ENCODE measurements at places on chromosomes 5 and 9.

DNA sequence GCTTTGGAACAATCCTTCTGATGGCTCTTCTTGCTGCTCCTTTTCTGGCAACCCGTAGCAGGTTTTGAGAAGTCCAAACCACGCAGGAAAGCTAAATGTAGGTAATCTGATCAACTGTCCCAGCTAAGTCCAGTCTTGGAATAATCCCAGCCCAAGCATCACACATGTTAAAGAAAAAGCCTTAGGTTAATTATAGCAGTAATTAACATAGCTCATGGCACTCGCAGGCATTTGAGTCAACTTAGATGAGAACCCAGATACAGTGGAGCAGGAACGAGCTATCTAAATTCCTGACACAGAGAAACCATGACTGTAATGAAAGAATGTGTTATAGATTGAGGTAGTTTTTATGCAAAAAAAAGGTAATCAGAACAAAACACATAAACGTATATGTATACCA, 844.8 kb downstream of the CDH9 start:
- no peak for DNase-seq

DNA sequence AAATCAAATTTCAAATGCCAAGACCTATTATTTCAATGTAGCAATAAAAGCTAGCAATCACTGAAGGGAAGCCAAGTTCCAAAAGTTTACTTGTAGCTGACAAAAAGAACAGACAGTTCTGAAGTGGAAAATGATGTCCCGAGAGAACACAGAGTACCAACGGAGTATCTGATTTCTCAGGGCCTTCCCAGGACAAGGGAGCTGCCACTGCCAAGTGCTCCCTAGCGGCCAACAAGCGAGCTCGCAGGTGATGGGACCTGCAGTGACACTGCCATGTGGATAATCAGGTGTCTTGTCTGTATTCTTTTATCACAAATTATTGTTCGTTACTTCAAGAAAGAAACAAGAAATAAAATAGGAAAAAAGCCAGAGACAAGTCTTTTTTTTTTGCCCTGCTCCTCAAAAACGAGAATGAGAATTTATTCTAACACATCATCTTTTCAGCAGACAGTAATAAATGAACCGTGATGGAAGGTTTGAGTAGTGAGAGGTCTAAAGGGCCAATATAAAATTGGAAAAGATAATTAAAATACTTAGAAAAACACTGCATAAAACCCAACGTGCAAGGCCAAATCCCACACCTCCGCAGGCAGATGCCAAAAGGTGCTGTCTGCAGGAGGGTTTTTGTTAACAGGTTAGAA, 159.4 kb downstream of the MYO10 start:
- DNase-seq = no peak

- no peak for DNase-seq
These were observed 81.6 kb downstream of the PTCH1 start for GRCh38 chr9:95435074-95435728.

DNA sequence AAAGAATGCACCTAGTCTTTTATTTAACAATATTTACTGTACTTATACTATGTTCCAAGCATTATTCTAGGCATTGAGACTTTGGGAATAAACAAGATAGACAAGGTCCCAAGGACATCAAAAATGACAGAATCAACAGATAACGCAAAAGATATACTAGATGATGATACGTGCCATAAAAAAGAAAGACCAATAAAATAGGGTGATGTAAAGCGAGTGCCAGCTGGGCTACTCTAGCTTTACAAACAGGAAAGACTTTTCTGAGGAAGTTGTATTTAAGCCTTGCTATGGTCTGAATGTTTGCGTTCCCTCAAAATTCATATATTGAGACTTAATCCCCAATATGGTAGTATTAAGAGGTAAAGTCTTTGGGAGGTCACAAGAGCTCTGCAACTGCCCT, 310.2 kb upstream of the RGMB start:
- no peak for DNase-seq
